T follicular helper cell (primary cell): ENCODE measurements at places on chromosomes 3 and 15.

- DNase-seq: no peak
Observed at GRCh38 chr15:98035134-98035533, 74.6 kb downstream of the ARRDC4 start.

- DNase-seq: no peak
Observed at GRCh38 chr3:128499724-128500275, 6.8 kb upstream of the GATA2 start.

- DNase-seq: no peak
Observed at GRCh38 chr3:108119398-108120104, 28.7 kb upstream of the CD47 start.

DNA sequence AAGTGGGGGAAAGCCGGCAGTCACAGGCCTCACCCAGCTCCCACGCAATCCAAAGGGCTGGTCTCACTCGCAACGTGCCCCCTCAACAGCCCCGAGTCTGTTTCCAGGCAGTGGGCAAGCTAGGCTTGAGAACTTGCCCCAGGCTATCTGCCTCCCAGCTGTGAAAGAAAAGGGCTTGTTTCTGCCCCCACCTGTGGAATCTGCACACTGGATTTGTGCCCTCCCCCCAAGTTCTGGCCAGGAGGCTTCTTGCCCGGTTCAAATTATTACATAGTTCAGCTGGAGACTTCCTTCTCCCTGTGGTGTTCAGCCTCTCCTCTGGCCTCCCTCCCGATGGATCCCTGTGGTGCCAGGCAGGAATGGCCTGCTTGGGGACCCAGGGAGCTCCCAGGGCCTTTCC is 283.9 kb upstream of the LYSMD4 start:
- DNase-seq: no peak

DNA sequence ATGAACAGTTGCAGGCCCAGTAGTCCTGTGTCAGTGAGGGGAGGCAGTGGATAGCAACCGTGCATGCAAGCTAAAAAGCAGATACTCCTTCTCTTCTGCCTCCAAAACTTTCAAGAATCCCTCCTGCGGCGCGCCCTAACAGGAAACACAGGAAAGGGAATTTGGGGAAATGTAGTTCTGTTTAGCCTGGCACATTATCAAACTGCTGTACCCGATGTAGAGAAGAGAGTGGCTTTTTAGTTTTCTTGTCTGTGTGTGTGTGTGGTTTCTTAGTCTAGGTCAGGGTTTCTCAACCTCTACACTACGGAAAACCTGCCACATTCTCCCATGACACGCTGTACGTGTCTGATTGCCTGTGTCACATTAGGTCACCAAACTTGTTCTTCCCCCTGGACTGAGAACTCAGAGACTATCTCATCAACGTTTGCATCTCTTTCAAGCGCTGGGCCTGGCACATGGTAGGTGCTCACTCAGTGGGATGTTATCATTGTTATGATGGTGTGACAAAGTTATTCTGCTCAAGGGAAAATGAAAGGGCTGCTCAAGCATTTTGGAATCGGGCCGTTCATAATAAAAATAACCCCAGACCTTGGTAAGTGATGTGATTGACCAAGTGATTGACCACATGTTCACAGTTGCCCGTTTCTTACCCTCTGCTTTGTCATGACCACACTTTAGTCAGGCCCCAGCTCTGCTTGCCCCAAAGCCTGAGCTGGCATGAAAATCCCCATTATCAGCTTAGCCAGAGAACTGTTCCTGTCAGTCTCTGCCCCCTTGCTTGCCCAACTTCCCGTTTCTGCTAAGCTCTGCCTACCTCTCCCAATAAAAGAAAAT is 33.2 kb downstream of the TM4SF4 start:
- DNase-seq: no peak

DNA sequence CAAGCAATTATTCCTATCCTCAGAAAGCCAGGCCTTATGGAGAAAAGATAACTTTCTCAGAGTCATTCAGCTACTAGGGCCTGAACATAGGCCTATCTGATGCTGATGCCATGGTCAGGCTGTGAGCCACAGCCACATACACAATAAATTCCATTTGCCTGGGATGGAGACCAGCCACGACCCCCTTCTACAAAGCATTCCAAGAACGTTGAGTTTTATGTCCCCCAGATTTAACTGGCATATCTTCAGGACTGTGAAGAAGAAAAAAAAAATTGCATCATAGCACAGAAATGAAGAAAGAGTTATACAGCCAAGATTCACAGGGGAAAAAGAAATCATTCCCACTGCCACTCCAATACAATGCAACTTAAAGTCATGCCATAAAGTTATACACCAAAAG is 100.0 kb downstream of the THBS1 start:
- DNase-seq: no peak

GRCh38 chr15:89455535-89455934 is 40.8 kb downstream of the RHCG start:
- DNase-seq: no peak

- DNase-seq: no peak
Observed at GRCh38 chr3:175608356-175608755, 749.2 kb downstream of the NAALADL2 start.

- DNase-seq: no peak
Observed at GRCh38 chr15:48781481-48782081, 29.3 kb downstream of the CEP152 start.

GRCh38 chr3:16793321-16793720 is 91.4 kb upstream of the PLCL2 start:
- no peak for DNase-seq

GRCh38 chr3:41198526-41198925 is 779 bp upstream of the CTNNB1 start:
- DNase-seq: peak; percentile 1
